ENCODE measurements at places on chromosomes 3 and 15. TPM values are rescaled to one million over a fixed set of nuclear protein-coding genes. Genes with fewer than 3 reads are reported as not detected.

- peak; percentile 40 for DNase-seq
These were observed 42.7 kb upstream of the SKOR1 start for GRCh38 chr15:67782691-67782991.

DNA sequence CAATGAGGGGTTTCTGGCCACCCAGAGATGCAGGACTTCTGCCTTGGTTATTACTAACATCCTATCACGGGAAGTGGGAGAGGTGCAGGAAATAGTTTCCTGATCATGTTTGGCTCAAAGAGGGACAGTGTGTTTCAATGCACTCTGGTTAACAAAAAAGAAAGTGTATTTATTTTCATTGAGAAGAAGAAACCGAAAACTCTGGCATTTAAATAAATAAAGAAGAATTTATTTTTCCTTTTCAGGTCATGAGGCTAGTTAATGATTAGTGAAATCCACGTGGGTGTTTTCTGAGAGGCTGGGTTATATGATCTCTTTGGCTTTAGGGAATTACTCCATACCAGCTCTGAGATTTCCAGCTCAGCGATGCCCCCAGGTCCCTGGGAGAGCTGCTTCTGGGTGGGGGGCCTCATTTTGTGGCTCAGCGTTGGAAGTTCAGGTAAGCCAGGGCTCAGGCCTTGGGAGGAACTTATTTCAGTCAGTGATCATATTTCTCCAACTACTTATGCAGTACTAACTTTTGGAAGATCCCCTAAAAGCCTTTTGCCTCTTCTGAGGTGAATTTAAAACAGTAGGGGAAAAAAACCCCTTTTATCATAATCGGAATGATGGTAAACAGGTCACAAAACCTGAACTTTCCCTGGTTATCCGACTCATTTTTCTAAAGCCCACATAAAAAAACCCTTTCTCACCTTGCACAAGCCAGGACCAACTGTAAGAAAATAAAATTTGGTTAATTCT lies at the start of gene PLA1A:
PLA1A (plus strand) TSS at position 338 of the 741 bp plus-strand sequence; CDS start at position 367, 29 bp downstream.
- DNase-seq: no peak

DNA sequence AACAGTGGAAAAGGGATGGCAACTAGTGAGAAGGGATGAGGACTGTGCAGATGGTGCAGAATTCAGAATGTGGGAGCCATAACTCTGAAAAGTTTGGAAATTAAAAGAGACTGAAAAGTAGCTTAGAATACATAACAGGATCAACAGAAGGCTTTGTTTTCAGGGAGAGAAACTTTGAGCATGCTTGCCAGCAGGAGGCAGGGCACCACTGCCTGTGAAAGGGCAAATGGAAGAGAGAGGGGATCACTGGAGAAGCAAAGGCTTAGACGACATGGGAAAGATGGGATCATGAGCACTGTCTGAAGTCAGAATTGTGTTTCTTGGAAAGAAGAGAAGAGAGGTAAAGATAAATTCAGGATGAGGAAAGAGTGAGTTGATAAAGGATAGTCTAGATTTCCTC lies 99.6 kb downstream of the ABI3BP start:
- DNase-seq: peak; percentile 56

The CCDC39 gene
- total RNA-seq: not detected

GRCh38 chr3:57026944-57027343 lies 33.5 kb upstream of the SPATA12 start:
- no peak for DNase-seq

The LINGO1 gene
- 11.9 TPM for total RNA-seq

The POTEB2 gene
- total RNA-seq: not detected

The ROBO2 gene
- 8.3 TPM for total RNA-seq

DNA sequence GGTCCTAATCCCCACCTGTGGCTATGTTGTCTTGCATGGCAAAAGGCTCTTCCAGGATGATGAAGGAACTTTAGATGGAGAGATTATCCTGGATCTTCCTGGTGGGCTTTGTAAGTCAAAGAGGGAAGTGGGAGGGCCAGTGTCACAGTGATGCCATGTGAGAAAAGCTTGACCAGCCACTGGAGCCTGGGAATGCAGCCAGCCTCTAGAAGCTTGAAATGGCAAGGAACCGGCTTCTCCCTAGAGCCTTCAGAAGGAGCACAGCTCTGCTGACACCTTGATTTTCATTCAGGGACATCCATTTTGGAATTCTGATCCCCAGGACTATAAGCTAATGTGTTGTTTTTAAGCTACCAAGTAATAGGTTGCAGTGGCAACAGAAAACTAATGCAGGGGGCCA lies 58.3 kb downstream of the CLEC3B start:
- no peak for DNase-seq

GRCh38 chr3:42501681-42502428 lies 588 bp upstream of the VIPR1 start:
- DNase-seq: peak; percentile 86

GRCh38 chr3:139797724-139798343 lies 120.1 kb upstream of the NMNAT3 start:
- DNase-seq: peak; percentile 40

DNA sequence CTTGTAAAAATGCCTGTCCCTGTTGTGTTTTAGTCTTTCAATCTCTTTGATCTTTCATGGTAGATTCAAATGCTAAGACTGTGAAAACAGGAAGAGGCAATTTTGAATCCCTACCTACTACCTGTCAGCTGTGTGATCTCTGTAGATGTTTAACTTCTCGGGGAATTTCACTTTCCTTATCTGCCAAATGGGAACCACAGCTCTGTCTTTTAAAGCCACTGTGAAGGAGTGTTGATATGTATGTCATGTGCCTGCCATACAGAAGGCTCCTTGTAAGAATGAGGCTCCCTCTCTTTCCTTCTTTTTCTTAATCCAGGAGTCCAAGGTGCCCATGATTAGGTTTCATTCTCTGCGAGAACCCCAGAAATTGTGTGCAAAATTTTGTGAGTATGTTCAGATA lies 139.6 kb upstream of the ADAMTS9 start:
- DNase-seq: no peak

The MFSD1 gene
- 9.3 TPM for total RNA-seq

Measured in H7 (cell line).